ENCODE measurements at places on chromosomes 1 and 21.

- DNase-seq, result no peak
These were observed 9.4 kb downstream of the HYI start for GRCh38 chr1:43444151-43444828.

- DNase-seq, result no peak
These were observed 418.5 kb downstream of the DPYD start for GRCh38 chr1:97502360-97502759.

DNA sequence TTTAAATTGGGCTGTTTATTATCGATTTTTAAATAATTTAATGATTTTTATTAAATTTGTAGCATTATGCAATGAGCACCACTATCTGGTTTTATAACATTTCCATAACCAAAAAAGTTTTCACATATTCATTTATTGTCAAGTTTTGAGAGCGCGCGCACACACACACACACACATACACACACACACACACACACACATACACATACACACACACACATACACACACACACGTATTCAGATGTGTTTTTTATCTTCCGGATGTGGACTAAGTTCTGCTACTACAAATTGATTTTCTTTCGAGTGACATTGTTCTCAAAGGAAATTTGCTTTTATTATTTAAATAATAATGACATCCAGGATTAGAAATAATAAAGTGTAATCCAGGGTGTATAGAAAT lies 16.3 kb downstream of the CACHD1 start:
- DNase-seq, result no peak

- no peak for DNase-seq
These were observed 64.7 kb downstream of the VAV3 start for GRCh38 chr1:107900090-107900945.

- DNase-seq, result no peak
These were observed 204.7 kb upstream of the EDN2 start for GRCh38 chr1:41689139-41689538.

DNA sequence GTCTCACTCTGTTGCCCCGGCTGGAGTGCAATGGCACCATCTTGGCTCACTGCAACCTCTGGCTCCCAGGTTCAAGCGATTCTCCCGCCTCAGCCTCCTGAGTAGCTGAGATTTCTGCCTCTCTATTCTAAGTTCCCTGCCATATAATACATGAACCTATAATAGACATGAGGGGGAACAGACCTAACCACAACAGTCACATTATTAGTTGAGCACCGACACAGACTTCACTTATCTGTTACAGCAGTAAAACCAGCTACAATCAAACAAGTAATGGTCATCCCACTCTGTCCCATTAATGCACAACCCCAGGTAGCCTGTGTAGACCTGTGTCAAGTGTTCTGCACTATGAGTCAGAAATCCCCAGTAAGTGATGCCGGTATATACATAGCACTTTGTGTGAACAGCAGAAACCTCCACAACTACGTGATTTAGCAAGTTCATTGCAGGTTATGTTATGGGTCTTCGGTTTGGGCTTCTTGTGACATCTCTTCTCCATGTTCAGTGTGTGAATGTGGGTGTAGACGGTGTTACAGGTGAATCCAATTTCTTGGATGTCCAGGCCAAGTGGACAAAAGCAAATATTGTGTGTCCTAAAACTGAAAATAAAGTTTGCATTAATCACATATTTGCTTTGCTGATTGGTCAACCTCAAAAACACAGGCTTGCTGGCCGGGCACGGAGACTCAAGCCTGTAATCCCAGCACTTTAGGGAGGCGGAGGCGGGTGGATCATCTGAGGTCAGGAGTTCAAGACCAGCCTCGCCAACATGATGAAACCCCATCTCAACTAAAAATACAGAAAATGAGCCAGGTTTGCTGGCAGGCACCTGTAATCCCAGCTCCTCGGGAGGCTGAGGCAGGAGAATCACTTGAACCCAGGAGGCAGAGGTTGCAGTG lies 3.6 kb downstream of the MMACHC start:
- DNase-seq, result no peak

DNA sequence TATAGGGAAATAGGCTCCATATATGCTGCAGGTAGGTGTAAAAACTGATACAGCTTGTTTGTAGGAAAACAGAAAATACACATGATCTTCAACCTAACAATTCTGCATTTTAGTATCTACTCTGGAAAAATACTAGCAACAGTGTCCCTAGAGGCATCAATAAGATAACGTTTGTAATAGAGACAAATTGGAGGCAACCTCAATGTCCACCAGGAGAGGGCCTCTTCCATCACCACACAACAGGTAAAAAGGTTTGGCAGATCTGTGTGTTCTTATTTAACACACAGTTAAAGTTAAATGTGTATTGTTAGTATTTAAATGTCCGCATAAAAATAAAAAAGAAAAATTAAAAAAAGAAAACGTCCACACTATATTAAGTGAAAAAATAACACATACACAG lies 5.4 kb downstream of the EIF2D start:
- no peak for DNase-seq

DNA sequence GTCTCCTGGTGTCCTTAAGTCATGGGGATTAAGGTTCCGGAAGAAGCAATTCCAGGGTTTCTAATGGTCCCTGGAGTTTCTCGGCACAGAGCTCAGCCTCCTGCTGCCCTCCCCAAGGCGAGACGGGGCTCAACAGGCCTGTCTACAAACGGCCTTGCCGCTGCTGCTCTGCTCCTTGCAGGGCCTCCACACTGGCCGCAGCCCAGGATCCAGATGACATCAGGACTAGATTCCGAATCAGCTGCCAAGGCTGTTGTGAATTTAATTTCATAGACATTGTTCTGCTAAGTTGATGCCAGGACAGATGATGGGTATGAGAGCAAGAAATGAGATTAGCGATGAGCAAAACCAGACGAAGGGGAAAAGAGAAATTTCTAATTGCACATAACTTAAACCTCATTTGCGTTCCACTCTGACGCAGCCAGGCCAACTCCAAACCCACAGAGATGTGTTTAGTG lies 103.6 kb upstream of the BACE2 start:
- no peak for DNase-seq

GRCh38 chr1:12629511-12629956 lies 11.5 kb upstream of the DHRS3 start:
- no peak for DNase-seq

- no peak for DNase-seq
These were observed 77.0 kb upstream of the BACE2 start for GRCh38 chr21:41090981-41091380.

DNA sequence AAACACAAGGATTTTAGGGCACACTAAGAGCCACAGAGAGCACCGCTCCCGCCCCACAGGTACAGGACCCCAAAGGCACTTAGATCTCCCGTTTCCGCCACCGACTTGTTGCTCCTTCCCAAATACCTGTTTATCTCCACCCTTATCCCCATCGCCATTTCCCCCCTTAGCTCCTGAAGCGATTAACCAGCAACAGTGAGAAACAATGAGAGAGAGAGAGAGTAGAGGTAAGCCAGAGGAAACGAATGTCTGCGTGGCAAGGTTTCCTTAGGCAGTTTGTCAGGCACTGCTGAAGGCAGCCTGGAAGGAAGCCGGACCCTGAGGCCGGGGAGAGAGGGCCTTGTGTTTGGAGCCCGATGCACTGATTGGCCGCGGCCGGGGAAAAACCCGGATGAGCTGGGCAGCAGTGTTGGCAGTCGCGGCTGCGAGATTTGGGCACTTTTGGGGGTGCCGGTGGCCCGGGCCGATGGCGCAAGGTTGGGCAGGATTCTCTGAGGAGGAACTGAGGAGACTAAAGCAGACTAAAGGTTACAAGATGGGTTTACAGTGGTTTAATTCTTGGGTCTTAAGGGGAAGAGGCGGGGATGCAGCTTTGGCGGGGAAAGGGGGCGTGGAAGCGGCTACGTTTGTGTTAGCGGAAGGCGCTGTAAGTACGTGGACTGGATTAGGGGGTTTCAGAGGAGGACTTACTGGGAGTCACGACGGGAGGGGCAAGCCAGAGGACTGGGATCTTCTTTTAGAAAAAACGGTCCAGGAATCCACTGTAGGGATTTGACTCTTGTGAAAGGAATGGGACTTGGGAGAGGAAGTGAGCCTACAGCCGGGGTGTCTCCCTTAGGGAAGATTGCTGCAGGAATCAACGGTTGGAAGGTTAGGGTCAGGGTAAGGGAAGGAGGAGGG lies at the start of gene GORAB:
Gene GORAB, plus strand, starts transcription at position 409 of the 900 bp plus-strand sequence. Its CDS starts 58 bp downstream, at position 467.
- DNase-seq, result peak; percentile 50

DNA sequence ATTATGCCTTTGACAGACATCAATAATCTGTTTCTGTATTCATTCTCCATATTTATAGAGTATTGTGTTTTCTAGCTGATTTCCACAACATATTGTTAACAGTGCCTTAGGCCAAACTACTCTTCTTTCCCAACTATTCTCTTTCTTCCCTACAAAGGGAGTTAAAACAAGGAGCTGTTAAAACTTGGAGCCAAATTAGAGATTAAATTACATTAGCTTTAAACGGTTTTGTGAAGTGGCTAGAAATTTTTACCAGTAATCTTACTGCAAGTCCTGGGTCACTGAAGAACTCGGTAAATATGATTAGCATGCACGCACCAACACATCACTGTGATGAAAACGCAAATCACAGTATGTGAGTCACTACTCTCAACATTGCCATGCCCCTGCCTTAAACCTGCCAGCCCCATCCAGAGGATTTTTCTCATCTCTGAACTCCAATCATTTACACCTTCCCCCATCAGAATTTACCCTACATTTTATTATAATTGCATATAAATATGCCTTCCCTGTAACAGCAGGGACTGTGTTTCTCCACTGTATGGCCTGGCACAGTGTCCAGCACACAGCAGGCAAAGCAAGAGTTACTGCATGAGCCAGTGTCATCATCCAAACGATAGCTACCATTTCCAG lies 1.5 kb upstream of the PRDX6 start:
- DNase-seq, result no peak

- DNase-seq, result no peak
These were observed 21.1 kb downstream of the TFAP2E start for GRCh38 chr1:35594005-35594760.

GRCh38 chr1:52663716-52664115 lies 30.7 kb downstream of the SHISAL2A start:
- DNase-seq, result no peak

GRCh38 chr1:201789245-201789644 lies 39.7 kb upstream of the IPO9 start:
- no peak for DNase-seq

DNA sequence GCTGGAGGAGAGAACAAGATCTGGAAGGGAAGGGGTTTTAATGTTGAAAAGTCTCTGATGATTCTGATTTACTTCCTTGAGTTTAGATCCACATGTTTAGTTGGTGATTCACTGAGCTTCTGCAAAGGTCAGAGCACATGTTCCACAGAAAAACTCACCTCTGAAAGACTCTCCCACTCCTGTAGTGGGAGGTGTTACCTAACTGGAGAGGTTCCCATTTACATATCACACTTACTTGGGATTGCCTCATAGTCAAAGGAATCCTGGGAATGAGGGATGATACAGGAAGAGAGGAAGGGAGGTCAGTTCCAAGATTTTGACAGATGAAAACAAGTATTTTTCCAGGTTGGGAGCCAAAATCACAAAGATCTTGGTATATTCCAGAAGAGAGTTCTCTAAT lies 2.7 kb upstream of the NTNG1 start:
- no peak for DNase-seq

GRCh38 chr1:27132147-27132546 lies 22.8 kb downstream of the SLC9A1 start:
- DNase-seq, result no peak

DNA sequence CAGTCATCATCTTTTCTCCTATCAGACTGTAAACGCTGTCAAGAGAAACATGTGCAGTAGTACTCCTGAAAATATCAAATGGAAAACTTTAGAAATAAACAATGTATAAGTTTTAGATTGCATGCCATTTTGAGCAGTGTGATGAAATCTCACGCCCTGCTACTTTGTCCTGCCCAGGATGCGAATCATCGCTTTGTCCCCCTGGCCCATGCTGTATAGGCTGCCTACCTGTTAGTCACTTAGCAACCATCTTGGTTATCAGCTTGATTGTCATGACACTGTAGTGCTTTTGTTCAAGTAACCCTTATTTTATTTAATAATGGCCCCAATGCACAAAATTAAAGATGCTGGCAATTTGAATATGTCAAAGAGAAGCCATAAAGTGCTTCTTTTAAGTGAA lies 363.0 kb downstream of the ZP4 start:
- DNase-seq, result no peak
